Caudate nucleus (tissue), 63 donors: ENCODE measurements at places on chromosomes 7 and 10.

- DNase-seq = no peak
Observed at GRCh38 chr10:72913287-72913686, 19.7 kb downstream of the OIT3 start.

DNA sequence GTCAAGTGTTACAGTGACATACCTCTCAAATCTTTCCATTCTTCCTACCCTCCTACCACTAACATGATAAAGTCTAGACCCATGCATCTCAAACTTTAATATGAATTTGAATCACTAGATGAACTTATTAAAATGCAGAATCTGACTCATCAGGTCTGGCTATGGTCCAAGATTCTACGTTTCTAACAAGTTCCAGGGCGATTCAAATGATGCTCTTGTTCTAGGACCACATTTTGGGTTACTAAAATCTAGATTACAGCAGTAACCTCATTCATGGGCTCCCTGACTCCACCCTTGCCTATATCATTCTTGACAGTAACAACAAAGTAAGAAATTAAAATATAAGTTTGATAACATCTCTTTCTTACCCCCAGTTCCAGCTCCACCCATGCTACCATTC, 124.8 kb upstream of the LSM8 start:
- DNase-seq = no peak

DNA sequence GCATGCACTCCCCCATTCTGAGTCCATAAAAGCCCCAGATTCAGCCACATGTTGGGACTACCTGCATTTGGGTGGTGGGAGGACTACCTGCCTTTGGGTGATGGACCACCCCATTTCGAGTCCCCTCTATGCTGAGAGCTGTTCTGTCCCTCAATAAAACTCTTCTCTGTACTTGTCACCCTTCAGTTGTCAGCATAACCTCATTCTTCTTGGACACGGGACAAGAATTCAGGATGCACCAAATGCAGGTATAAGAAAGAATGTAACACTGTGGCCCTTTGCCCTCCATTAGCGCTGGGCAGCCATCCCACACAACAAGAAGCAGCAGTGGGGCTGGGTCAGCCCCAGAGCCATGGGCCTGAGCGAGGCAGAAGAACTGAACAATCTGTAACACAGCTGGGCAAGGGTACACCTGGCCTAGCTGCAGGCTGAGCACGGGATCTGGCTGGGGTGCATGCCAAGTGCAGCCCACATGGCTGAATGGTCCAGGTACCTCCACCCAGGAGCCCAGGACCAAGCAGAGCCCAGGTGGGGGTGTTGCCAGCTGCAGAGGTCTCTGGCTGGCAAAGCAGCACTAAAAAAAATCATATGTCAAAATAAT, 1344.3 kb upstream of the LRRTM3 start:
- DNase-seq = no peak

DNA sequence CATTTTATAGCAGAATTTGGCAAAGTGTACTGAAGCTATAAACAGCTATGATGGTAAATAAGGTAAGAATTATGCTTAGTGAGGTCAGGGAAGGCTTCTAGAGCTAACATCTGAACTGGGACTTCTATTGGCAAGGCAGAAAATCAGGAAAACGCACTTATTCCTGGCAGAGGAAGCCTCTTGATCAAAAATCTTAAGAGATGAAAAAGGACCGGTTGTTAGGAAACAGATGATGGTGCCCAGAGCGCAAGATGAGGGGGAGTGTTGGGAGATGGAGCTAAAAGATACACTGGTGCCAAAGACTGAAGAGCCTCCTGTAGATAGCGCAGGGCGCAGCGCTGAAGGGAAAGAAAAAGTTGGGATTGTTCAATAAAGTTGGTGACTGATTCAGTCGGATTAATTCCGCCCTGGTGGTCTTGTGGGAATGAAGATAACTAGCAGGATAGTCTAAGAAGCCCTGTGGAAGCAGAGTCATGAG, 550 bp upstream of the CALU start:
- DNase-seq = no peak

DNA sequence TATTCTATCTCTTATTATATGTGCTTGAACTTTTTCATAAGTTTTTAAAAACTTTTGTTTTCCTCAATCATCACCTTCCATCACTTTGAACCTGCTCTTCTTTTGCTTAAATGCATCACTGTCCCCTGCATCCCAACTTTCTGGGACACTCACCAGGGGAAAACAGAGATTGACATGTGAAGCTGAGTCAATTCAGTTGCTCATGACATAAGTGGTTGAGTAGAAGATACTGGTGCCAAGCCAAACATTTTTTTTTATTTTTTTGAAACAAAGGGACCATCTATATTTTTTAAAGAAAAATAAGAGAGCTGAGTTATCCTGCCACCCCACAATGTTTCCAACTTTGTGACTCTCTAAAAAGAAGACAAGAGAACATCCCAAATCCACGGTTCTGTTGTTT, 61.8 kb upstream of the AHR start:
- no peak for DNase-seq

GRCh38 chr10:63421591-63421990, 44.2 kb downstream of the JMJD1C start:
- DNase-seq = no peak

GRCh38 chr10:110458266-110458920, 39.3 kb upstream of the DUSP5 start:
- no peak for DNase-seq

DNA sequence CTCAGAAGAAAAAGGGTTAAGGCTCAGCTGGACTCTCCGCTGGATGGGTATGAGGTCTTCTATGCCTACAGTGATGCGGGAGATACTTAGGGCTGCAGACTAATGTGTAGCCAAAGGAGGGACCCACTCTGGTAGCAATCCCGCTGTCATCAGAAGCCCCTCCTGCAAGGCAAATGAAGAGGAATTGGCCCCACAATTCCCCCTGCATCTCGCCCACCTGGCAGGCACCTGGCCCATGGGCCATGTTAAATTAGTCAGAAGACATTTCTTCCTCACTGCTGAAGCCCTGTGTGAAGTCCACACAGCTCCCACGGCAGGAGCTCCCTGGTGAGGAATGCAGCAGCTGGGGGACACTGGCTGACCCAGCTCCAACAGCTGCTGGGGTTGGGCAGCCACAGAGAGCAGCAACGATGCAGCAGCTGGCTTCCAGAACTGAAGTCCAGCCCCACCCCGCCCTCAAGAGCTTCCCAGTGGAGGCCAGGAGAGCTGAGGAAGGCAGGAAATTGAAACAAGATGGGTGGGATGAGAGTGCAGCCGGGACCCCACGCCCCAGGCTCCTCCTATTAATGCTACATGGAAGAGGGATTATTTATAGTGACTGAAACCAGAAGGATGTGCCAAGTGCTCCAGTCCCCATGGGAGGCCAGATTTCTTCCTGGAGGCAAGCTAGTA, 5.5 kb downstream of the VSTM4 start:
- DNase-seq = no peak

GRCh38 chr10:36872702-36873393, 252.6 kb upstream of the ANKRD30A start:
- no peak for DNase-seq

GRCh38 chr7:43584195-43584586, 1.3 kb downstream of the STK17A start:
- no peak for DNase-seq

DNA sequence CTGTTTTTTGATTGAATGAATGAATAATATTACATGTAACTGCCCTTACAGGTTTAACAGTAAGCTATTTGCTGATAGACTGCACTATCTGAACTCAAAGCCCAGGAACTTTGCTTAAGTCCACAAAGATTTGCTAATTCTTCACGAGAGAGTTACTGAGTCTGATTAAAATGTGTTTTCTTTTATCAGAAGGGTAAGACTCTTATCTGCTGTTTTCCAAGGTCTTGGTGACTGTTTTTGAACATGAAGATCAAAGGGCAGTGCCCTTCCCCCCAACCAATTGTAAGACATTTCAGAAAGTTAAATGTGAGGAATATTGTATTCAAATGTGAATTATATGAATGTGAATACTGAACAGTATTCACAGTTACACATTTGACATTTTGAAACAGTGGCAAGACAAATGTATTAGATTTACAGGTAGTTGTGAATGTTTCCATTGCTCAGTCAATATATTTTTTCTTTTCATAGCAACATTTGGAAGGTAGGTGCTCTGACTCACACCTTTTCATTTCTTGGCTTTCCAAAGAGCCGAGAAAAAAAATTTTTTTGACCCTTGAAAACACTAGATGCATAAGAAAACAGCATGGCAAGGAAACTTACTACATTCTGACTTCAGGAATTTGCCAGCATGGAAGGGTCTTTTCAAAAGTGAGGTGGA, 62.7 kb downstream of the DKK1 start:
- no peak for DNase-seq

- no peak for DNase-seq
Observed at GRCh38 chr7:24754906-24755506, 2.3 kb downstream of the GSDME start.

DNA sequence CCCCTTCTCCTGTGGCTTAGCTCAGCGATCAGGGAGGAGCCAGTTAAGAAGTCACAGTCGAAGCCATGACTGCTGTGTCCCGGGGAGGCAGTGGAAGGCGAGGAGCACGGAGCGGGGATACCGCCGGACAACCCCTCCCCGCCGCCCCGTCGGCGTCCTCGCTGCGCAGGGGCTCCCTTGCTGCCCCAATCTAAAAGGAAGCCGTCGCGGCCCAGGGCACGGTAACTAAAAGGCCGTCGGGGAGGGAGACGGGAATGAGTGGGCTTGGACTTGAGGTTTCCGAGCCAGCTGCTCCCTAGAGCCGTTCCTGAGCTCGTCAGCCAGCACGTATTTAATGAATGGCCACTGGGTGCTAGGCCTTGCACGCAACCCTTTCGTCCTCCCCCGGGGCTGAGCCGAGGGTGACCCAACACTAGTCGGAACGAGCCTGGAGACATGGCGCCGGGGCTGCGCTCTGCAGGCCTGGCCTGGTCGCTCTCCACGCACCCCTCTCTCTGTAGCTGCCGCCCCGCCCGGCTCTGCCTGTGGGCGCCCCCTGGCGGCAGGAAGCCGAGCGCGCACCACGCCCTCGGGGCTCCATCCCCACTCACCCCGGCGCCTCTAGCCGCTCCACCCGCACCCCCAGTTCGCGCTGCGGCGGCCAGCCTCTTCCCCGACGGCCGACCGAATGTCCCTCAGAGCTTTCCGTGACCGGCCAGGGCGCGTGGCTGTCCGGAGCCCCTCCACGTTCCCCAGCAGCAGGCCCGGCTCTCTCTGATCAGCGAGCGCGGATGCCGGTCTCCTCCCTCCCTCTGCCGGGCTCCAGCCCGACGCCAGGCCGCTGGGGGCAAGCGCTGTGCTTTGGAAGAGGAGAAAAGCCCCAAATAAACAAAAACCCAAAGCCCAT, 29.3 kb upstream of the KCNK18 start:
- DNase-seq = peak; percentile 37

DNA sequence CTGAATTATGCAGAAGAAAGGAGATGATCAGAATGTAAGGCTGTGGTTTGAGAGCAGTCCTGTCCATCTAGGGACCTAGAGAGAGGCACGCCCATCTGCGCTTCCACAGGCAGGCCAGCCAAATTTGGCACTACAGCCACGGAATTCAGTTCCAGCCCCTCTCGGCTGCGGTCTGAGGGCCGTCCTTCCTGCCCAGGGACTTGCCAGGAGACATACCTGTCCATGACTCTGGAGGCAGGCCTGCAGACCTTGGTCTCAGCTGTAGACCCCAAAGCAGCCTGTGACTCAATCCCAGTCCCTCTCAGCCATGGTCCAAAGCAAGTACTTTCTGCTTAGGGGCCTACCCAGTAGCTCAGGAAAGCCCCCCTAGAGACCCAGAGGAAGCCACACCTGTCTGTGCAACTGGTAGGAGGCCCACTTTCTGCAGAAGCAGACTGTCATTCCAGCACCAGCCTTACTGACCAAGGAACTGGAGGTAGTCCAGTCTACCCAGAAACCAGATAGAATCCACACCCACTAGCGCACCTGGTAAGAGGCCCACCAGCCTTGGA, 720.9 kb downstream of the PARD3 start:
- DNase-seq = no peak

DNA sequence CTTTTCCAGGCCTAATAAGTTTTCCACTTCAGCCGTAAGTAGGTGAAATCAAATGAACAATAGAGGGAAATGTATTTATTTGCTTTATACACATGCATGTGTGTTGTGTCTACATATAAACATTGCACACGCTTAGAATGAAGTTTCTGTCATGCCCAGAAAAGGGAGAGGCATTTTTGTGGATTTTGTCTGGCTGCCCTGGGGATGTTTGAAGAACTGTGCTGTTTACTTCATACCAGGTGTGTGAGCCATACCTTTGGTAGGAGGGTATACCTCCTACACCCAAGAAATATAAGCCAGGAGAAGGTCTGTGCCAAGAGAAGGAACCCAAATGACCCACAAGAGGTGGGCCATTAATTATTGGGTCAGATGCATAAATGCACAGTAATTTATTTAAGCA, 12.8 kb downstream of the GATAD1 start:
- no peak for DNase-seq

DNA sequence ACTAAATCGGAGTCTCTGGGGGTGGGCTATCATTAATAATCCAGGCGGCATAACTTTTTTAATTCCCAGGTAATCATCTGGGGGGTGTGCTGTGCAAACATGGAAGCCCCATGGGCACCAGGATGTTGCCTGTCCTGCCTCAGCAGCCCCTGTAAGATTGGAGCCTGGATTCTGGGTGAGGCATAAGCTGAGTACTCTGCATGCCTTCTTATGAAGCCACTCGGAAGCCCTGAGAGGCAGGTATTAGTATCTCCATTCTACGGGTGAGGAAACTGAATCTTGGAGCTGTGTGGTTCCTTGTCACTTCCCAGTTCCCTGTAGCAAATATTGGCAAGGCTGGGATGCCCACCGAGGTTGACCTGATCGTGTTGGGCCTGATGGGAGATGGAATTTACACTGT, 7.4 kb upstream of the OPN4 start:
- DNase-seq = no peak

DNA sequence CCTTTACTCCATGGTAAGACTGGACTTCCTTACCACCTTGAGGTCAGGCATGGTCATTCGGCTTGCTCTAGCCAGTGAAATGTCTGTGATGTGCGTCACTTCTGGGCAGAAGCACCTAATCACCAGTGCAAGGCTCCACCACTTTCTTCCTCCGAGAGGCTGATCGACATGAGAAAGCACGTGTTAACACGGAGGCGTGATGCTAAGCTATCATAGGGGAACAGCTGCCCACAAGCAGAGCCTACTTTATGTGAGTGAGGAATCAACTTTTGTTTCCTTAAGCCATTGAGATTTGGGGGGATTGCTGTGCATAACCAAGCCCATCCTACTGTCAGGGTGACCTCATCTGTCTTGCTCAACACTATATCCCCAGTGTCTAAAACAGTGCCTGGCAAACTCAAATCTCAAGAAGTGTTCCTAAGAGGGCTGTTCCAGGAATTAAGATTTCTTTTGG, 23.1 kb upstream of the SAR1A start:
- no peak for DNase-seq

GRCh38 chr7:155593461-155594162, 47.3 kb upstream of the CNPY1 start:
- no peak for DNase-seq
